ENCODE measurements at places on chromosomes 7 and 10.

DNA sequence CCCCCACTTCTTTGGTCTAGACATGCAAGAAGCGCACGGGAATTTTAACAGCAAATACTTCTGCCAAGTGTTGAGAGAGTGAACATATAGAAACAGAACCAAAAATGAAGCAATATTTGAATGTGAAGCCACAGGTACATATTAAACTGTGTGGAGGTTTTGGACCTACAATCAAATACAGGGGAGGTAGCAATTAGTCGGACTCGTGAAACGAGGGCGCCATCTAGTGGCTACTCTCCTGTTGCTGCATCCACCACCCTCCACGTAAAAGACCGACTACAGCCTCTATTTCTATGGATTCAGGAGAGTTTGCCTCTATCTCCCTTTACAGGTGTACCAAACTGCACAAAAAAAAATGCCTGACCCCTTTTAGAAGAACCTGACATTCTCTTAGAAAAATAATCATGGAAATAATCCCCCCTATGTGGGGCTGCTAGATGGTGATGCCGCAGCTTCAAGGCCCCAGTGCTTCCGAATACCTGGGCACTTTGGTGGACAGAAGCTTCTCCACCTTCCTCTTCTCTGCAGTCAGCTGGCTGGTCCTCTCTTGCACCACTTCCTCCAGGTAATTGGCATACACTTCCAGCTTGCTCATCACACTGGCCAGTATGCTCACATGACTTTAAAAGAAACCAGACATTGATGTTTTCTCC lies 31.7 kb downstream of the TECTB start:
- DNase-seq, result peak; percentile 50

GRCh38 chr7:128954830-128955802 lies 17.4 kb downstream of the IRF5 start:
- DNase-seq, result no peak

DNA sequence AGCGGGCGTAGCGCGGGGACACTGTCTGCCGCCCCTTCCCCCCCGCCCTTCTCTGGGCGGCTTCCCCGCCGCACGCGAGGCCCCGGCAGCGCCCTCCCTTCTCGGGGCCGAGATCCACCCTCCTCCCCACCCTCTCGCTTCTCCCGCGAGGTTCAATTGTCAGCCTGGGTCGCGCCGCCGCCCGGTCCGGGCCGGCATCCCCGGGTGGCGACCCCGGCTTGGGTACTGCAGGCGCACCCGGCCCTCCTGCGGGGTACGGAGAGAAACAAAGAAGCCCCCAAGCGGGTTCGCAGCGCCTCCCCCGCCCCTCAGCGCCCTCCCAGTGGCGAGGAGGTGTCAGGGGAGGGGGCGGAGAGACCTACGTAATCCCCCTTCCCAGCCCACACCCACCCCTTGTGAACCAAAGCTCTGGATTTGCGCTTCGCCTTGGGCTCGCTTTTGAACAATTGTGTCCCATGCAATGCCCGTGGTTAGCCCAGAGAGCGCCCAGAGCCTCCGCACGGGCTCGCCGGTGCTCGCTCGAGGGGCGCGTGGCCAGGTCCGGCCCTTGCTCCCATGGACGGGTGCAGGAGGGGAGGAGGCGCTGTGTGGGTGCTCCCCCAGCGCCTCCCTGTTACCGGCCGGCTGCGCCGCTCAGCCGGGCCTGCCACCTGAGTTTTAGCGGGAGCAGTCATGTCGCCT lies 634 bp downstream of the HECW1 start:
- DNase-seq, result no peak

DNA sequence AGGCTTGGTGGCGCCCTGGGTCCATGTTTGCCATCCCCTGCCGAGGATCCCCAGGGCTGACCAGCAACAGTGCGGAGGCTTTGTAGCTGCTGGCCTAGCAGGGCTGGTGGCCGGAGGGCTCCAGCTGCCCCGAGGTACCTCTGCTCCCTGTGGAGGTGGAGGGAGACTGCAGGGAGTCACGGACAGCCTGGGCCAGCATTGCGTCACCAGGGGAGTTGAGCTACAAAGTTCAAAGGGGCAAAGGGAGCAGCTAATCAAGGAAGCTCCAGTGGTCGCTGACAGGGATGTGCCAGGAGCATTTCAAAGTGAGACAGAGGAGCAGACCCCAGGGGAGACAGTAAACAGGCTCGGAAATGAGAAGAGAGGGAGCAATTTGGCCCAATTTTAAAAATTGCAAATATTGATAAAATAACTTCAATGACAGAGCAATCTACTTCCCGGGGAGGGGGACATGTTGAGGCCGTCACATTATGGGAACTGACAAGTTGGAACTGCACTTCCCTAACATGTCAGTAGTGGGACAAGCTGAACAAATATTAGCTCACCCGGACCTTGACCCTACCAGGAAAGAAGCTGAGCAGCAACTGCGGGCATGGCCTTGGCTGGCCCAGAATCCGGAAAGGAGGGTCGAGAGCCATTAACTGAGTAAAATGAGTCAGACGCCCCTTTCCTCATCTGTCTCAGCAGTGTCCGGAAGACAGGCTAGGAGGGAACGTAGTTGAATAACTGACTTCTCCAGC lies 39.4 kb downstream of the BTBD16 start:
- DNase-seq, result peak; percentile 77

DNA sequence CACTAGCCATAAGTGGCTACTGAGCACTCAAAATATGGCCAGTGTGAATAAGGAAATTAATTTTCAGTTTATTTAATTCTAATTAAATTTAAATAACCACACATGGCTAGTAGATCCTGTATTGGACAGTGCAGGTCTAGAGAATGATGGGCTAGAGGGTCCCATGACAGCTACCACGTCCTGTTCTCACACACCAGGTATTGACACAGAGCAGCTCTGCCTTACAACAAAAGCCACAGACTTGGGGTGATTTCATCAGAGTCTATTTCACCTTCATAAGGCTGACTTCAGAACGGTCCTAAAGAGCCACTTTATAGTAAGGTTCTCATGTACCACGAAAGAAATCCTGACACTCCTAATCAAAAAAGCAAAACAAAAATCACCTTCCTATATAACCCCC lies 111.3 kb downstream of the UBE2H start:
- no peak for DNase-seq

GRCh38 chr10:25747084-25747483 lies 186.9 kb upstream of the MYO3A start:
- DNase-seq, result no peak

DNA sequence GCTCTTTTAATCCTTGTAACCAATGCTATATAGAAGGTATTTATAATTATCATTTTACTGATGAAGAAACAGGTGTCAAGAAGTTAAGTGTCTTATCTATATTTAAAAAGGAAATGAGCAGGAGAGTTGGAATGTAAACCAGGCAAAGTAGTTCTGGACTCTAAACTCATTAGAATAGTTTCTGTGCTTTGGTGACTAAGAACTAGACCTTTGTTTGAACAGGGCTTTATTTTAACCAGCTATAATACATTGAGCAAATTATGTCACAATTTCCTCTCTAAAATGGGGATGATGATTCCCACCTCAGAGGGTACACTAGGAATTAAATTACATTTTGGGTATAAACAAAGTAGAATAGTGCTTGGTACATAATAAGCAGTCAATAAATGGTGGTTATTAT lies 236.0 kb downstream of the MAGI2 start:
- peak; percentile 19 for DNase-seq

GRCh38 chr10:6416892-6417512 lies 163.1 kb downstream of the PRKCQ start:
- peak; percentile 38 for DNase-seq

DNA sequence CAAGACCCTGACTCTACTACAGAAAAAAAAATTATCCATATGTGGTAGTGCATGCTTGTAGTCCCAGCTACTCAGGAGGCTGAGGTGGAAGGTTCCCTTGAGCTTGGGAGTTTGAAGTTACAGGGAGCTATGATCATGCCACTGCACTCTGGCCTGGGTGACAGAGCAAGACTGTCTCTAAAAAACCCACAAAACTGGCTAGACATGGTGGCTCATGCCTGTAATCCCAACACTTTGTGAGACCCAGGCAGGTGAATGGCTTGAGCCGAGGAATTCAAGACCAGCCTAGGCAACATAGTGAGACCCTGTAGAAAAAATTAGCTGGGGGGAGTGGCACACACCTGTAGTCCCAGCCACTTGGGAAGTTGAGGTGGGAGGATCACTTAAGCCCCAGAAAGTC lies 32.9 kb upstream of the CHST3 start:
- no peak for DNase-seq

GRCh38 chr7:37920305-37920848 lies at the start of gene EPDR1:
Gene EPDR1 (plus strand): TSS chr7:37920640. CDS start chr7:37920940, 300 bp downstream.
- DNase-seq, result peak; percentile 96

DNA sequence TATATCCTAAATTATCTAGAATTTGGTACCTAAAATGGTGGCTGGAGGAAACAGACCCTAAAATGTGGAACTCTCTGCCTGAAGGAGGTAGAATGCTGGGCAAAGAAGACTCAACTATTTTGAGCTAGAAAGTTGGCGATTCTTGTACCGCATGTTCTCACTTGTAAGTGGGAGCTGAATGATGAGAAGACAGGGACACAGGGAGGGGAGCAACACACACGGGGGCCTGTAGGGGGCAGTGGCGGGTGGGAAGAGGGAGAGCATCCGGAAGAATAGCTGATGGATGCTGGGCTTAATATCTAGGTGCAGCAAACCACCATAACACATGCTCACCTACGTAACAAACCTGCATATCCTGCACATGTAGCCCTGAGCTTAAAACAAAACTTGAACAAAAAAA lies 250.6 kb downstream of the CALN1 start:
- DNase-seq, result no peak

GRCh38 chr7:105642264-105642663 lies 61.0 kb upstream of the EFCAB10 start:
- DNase-seq, result no peak

DNA sequence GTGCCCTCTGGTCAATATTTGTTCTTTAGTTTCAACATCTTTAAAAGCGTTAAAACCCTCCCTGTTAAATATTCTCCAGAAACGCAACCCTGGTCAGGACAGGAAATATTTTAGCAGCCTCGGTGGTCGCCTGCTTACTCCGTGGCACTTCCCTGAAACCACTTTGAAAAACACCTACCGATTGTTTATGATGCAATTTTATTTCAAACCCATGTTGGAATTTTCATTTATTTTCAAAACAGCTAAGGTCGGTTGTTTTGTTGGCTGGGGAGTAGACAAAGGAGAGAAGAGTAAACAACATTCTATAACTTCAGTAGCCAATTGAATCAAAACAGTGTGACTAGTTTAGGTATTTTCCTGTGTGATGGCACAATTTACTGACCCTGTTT lies 733 bp upstream of the RBP4 start:
- DNase-seq, result no peak

DNA sequence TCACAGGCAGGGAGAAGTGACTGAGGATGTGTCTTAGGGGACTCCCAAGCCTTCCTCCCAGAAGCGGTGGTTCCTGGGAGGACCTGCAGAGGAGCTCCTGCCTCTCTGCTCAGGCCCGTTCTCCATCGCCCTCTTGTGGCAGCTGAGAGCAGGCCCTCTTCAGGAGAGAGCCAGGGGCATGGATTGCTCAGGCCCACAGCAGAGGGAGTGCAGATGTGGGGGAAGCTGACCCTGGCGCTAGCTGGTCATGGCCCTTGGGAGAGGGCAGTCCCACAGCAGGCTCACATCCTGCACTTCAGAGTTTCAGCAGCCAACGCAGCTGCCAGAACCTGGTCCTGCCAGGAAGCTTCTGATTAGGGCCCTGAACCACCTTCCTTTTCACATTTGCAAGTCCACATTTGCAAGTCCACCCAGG lies 94.8 kb upstream of the TARP start:
- DNase-seq, result peak; percentile 64

DNA sequence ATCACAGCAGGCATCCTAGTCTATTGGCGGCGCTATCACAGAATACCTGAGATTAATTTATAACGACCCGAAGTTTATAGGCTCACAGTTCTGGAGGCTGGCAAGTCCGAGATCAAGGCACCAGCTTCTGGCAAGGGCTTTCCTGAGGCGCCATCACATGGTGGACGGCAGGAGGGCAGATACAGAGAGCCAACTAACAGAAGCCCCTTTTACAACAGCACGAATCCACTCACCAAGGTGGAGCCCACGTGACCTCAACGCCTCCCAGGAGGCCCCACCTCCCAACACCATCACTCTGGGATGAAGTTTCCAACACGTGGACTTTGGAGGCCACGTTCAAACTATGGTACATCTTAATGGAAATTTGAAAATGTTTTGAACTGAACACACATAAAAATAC lies 255.3 kb downstream of the ELFN1 start:
- DNase-seq, result no peak

- no peak for DNase-seq
Observed at GRCh38 chr10:34031400-34031799, 696.9 kb upstream of the NRP1 start.

GRCh38 chr7:98668255-98668654 lies 51.2 kb downstream of the NPTX2 start:
- no peak for DNase-seq

- DNase-seq, result no peak
Observed at GRCh38 chr10:26044141-26044749, 110.2 kb downstream of the MYO3A start.

DNA sequence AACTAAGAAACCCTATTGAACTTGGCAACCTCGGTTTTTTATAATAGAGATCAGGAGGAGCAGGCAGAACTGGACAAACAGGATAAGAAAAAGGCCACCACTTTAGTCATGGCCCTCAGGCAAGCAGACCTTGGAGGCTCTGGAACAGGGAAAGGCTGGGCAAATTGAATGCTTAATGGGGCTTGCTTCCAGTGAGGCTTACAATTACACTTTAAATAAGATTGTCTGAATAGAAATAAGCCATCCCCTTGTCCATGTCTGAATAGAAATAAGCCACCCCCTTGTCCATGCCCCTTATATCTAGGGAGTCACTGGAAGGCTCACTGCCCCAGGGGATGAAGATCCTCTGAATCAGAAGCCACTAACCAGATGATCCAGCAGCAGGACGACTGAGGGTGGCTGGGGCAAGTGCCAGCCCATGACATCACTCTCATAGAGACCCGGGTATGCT lies 40.6 kb downstream of the AKR1B15 start:
- DNase-seq, result no peak

- DNase-seq, result no peak
Observed at GRCh38 chr10:13441476-13441875, 87.3 kb downstream of the BEND7 start.

- no peak for DNase-seq
Observed at GRCh38 chr10:132276706-132277105, 31.0 kb downstream of the STK32C start.
